ENCODE measurements at places on chromosomes 11 and 22.
A peak's percentile ranks its signal among the peaks of the same experiment; 100 is the strongest.

GRCh38 chr11:124346311-124346955 is 26.4 kb upstream of the OR8D2 start:
- no peak for DNase-seq

- DNase-seq: no peak
Measured at GRCh38 chr11:32821917-32822560, 7.7 kb upstream of the PRRG4 start.

DNA sequence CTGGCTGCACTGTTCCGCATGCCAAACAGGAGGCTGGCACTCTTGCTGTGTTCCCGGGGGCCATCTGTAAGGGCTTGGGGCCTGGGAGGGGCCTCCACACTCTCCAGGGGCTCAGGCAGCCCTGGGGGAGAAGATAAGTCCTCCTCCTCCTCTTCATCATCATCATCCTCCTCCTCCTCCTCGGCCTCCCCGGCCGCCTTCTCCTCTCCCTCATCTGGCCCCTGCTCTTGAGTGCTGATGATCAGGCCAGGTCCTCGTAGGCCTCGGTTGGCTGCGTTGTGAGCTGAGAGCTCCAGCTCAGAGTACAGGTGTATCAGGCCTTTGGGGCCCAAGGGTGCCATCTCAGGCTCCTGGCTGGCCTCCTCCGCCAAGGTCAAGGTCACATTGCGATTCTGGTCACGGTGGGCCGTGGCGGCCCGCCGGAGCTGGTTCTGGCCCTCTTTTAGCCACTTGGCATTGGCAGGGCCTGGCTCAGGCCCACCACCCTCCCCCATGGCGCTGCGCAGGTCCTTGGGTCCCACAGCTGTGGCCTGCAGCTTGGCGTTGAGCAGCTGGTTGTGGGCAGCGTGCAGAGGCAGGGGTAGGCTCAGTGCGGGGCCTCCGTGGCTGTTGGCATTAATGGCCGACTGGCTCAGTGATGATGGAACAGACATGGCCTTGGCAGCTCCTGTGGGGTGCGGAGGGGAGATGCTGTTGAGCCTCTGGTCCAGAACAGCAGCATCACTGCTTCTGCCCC is 8.0 kb downstream of the APBB1 start:
- no peak for DNase-seq

DNA sequence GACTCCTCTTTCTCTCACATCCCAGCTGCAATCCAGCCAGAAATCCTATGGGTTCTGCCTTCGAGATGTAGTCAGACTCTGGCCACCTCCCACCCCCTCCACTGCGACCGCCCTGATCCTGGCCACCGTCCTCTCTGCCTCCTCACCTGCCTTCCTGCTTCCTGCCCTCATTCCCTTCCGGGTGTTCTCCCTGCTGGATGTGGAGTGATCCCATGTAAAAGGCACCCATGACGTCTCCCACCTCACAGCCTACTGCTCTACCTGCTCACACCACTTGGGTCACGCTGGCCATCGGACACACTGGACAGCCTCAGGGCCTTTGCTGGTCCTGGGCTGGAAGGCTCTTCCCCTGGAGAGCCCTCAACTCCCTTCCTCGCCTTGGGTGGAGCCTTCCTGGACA is 33.7 kb upstream of the CD5 start:
- no peak for DNase-seq

DNA sequence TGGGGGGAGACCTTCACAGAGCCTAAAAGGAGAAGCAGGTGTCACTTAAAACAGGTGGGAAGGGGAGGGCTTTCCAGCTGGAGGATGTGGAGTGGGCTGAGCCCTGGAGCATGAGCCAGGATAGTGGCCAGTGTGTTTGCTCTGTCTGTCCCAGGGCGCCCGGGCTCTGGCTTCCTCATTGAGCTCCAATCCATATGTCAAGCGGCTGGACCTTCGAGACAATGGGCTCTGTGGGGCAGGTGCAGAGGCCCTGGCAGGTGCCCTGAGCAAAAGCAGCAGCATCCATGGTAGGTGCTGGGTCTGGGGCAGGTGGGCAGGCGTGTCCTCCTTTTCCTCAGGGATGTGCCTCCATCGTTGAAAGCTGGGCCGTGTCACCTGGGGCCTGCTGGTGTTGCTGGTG is 2.0 kb downstream of the LRRC74B start:
- DNase-seq: no peak

DNA sequence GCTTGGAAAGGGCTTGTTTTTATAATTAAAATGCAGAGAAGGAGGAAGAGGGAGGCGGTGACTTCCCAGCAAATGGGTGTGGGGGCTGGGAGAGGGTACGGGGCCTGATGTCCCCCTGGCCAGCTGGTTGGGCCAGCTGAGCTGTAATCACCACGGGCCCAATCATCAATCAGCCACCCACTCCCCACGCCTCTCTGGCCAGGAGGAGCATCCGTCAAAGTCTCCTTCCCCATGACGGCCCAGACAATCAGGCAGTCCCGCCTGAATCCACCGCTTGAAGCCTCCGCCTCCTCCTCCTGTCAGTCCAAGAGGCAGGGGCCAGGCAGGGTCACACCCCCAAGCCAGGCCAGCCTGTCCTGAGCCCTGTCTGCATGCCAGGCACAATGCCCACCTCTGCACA is 13.3 kb upstream of the CABP7 start:
- no peak for DNase-seq

- no peak for DNase-seq
Measured at GRCh38 chr11:8081591-8082250, 710 bp downstream of the TUB start.

DNA sequence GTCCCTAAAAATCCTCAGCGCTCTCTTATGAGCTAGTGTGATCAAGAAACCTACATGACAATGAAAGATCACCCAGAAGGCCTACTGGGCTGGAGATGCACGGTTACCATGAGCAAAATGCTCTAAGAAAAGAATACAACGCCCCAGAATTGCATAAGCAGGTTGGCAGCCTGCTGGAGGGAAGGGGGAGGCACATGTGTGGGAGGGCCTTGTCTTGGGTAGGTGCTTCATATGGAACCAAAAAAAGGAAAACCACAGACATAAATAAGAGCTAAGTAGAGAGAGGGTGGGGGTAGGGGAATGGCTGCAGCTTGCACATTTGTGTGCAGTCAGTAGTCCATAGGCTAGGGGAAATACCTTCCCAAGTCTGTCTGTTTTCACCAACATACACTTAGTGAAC is 2.8 kb downstream of the SIAE start:
- DNase-seq: no peak

GRCh38 chr22:35961480-35962295 is 66.9 kb downstream of the RBFOX2 start:
- DNase-seq: no peak

- no peak for DNase-seq
Measured at GRCh38 chr11:34519595-34520235, 6.1 kb upstream of the ELF5 start.

- DNase-seq: no peak
Measured at GRCh38 chr11:2305140-2305778, 3.4 kb downstream of the TSPAN32 start.

DNA sequence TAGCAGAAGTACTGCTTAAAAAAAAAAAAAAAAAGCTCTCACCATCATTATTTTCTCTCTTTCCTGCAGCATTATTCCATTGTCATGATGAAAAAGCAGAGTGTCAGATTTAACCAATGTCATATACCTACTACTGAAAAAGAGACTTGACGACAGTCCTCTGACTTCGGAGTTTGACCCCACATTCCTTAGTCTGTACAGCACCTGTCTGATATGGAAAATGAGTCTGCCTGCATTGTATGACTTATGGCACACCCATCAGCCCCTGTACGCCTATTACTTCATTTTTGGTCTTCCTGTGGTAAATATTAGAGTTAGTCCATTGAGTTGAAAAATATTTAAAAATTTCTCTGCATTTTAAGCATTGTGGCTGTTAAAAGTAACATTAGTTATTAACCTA is 54.5 kb upstream of the NOX4 start:
- DNase-seq: no peak

- no peak for DNase-seq
Measured at GRCh38 chr11:11171854-11172253, 181.2 kb downstream of the CSNK2A3 start.

DNA sequence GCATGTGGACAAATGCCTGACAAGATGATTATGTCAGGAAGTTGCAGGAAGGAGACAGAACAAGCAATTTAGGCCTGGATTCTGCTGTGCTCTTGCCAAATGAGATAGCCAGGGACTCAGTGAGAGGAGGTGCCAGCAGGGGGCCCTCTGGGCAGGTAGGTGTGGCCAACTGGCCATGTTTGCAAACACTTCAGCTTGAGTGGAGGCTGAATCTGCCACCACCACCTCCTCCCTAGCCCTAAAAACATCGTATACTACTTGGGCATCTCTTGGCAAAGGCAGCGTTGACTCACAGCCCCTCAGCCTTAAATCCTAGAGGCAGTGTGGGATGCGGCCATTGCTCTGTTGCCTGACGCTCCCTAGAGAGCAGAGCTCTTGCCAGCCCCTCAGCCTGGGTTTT is 95.1 kb upstream of the PLET1 start:
- DNase-seq: no peak

DNA sequence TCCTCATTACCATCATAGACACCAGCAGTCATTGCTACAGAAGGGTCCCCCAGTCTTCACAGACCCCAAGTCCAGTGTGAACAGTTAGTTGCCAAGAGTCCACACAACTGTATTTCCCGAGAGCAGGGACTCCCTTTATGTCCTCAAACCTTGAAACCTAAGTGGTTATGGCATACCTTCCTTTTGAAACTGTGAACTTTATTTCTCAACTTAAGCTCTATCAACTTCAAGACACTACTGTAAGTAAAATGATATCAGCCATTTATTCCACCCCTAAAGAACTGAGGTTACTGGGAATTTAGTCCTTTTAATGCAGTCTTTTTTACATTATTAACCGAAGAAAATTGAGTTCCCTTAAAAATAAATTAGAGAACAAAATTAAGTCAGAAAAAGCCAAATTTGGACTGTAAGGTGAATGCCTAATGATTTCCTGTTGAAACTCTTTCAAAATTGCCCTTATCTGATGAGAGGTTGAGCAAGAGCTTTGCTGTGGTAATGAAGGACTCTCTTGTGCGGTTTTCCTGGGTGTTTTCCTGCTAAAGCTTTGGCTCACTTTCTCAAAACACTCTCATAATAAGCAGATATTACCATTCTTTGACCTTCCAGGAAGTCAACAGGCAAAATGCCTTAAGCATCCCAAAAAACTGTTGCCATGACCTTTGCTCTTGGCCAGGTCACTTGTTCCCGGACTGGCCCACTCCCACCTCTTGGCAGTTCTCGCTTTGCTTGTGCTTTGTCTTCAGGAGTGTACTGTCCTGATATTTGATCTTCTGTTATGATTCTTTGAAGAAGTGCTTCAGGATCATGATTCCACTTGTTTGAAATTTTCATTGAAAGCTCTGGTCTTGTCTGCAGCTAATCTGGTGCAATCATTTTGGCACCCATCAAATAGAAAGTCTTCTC is 765.4 kb upstream of the ANO3 start:
- DNase-seq: peak; percentile 32

DNA sequence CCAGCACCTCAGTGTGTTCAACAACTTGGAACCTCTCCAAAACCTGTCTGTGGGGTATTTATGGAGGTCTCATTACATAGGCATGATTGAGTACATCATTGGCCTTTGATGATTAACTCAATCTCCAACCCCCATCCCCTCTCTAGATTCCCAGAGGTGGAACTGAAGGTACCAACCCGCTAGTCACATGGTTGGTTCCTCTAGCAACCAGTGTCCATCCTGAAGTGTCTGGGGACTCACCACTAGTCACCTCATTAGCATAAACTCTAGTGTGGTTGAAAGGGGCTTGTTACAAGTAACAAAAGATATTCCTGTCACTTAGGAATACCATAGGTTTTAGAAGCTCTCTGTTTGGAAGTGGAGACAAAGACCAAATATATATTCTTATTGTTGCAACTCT is 40.3 kb downstream of the SIK2 start:
- DNase-seq: no peak
